D341Med (cell line): ENCODE measurements at places on chromosomes 2 and 18.

GRCh38 chr18:52451851-52452250 is 111.9 kb downstream of the DCC start:
- peak; percentile 37 for DNase-seq

DNA sequence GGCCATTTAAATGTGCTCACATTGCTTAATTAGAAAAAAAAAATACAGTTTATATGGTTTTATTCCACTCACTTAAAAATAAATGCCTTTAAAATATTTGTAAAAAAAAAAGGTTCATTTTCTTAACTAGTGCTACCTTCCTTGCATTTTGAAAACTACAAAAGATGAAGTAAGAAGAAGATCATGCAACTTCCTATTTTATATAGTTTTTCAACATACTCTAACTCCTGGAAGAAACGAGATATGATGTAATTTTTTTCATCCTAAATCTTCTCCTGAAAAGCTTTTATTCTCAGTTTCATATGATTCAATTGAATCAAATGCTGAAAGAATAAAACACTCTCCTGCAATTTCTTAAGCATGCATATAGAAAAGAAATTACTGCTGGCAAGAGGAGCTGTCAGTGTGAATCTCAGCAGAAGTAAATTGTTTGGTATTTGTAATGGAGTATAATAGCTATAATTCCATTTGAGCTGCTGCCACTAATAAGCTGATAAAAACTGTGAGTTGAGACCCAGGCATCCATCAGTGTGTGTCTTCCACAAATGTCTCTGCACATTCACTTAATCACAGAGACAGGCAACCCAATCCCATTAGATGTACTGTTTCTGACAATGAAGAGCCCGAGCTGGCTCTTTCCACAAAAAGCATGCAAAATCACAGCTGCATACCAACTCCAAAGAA is 3.7 kb downstream of the FTCDNL1 start:
- DNase-seq = no peak

DNA sequence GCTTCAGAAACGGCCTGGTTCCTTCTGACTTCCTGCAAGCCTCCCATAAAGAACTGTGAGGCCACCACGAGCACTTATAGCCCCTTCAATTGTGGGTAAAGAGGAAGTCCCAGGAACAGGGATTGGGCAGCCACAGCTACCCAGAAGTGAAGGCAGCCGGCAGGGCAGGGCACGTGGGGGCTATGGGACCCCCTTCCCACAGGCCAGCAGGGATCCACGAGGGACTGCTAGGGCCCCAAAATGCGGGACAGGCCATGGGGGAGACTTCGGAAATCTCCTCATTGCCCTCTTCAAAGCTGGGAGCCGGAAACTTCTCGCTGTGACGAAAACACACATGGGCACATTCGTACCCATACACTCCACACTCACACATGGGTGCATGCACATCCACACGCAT is 196.1 kb upstream of the SALL3 start:
- no peak for DNase-seq

- DNase-seq = no peak
These were observed 185.2 kb upstream of the SLC14A2 start for GRCh38 chr18:45430041-45430440.

DNA sequence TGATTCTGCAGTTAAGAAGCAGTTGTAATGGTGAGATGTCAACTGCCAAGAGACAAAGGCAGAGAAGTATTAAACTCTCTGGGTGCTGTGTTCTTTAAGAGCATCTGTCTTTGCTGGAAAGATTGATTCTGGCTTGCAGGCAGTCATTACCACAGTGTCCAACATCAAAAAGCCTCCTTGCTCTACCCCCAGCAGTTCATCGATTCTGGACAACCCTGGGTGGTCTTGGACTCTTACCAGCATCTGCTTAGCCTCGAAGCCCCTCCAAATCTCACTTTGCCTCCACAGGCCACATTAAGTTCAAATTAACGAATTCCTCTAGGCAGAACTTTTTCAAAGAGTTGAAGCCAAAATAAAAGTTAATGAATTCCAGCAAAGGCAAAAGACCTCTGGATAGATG is 1061.4 kb downstream of the TSN start:
- DNase-seq = no peak

GRCh38 chr18:26568513-26568912 is 20.2 kb upstream of the KCTD1 start:
- no peak for DNase-seq

DNA sequence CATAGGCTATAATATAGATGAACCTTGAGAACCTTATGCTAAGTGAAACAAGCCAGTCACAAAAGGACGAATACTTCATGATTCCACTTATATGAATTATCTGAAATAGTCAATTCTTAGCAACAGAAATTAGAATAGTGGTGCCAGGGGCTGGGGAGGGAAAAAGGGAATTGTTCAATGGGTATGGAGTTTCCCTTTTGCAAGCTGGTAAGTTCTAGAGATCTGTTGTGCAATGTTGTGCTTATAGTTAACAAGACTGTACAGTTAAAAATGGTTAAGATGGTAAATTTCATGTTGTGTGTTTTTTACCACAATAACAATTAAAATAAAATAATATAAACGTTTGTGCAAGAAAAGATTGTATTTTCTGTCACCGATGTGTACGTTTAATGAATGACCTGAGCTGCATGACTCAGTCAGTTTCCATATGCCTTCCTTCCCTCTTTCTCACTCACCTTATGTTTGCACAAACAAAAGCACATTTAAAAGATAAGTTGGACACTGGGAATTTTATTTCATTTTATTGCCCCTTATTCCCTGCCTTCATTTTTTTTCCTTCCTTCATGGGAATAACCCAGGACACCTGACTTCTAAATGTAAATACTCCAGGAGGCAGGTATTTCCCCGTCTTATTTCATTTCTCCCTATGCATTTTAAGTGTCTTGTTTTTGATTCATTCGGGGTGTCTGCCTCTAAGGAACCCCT is 143.7 kb upstream of the TTC39C start:
- no peak for DNase-seq

- DNase-seq = no peak
These were observed 63.3 kb upstream of the ZNF804A start for GRCh38 chr2:184534986-184535385.

DNA sequence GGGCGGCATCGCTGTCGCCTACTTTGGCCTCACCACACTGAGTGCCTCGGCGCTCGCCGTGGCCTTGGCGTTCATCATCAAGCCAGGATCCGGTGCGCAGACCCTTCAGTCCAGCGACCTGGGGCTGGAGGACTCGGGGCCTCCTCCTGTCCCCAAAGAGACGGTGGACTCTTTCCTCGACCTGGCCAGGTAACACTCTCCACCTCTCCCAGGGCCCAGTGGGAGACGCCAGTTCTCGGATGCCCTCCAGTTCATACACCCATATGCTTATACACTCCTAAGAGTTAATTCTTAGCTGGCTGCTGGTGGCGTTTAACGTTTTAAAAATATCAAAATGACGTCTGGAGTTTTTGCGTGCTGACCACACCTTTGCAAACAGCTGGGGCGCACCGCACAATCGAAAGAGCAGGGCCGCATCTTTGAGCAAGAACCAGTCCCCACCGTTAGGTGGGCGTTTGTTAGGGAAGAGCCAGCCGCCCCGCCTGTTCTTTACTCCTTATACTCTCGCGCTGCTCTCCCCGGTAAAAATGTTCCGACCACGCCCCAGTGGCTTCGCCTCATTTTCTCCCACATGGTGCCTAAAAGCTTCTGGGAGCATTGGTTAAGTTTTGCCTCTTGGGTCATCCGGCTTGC is 899 bp downstream of the SLC1A4 start:
- no peak for DNase-seq

- DNase-seq = no peak
These were observed 65.3 kb downstream of the SLC40A1 start for GRCh38 chr2:189515264-189515663.

DNA sequence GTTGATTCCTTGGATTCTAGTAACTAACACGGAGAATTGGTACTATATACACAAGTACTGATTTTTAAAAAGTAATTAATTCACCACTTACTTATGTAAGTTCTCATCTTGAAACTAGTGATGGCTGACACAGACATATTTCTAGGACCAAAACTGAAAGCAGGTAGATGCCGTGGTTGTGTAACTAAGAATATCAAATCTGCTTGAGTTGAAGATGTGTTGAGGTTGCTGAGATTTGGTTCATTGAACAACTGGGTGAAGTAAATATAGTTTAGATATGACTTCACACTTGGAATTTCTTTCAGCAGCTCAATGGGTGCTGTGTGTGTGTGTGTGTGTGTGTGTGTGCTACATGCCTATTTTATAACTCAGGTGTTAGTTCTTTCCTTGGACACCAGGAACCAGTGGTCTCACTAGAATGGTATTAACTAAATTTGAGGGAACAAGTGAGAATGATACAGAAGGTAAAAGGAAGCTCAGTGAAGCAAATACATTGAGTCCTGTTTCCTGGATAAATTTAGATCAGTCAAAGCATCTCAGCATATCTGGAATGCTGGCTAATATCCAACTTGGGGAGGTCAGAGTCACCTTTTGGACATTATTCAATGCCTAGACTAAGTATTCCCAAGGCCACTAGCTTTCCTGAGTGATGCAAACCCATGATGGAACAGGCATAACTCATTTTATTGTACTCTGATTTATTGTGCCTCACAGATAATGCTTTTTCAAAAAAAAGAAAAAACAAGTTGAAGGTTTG is 110.7 kb upstream of the ZEB2 start:
- DNase-seq = no peak
